NT2/D1 (cell line): ENCODE measurements at places on chromosomes 5 and 9.
A peak's percentile ranks its signal among the peaks of the same experiment; 100 is the strongest.

GRCh38 chr5:89493414-89493813, 610.4 kb upstream of the MEF2C start:
- no peak for DNase-seq

GRCh38 chr5:116371431-116371830, 203.2 kb downstream of the SEMA6A start:
- no peak for DNase-seq

DNA sequence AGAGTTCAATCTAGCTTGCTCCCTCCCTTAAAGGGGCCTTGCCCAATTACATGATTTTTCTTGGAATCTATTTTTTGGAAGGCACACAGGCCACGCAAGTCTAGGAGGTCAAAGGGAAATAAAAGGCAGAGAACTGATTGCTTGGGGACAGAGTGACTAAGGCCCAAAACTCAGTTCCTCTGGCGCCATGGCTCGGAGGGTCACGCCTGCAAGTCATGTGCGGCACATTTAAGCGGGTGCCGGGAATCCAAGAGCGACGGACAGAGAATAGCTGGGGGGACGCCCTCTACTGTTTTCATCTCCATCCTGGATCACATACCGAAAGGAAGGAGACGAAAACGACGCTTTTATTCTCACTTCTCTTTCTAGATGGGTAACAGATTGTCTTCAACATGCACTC, 78.6 kb downstream of the FREM1 start:
- no peak for DNase-seq

DNA sequence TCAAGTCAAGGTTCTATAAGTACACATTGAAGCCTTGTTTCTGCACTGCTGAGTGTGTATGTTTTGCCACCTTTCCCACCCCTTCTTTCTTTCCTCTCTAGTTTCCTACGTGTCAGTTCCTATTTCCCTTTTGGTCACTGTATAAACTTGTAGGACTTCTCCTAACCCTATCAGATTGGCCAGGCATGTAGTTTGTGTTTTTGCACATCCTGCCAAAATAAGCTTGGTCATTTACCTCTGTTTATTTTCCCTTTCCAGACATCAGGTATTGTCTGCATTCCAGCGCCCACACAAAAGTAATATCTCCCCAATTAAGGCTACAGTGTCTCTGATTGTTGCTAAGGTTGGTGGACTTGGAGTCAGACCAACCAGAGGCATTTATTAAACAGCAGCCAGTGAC, 252.9 kb upstream of the MPDZ start:
- DNase-seq = no peak

- DNase-seq = peak; percentile 71
Measured at GRCh38 chr9:38682713-38683112, 37.2 kb downstream of the FAM240B start.

DNA sequence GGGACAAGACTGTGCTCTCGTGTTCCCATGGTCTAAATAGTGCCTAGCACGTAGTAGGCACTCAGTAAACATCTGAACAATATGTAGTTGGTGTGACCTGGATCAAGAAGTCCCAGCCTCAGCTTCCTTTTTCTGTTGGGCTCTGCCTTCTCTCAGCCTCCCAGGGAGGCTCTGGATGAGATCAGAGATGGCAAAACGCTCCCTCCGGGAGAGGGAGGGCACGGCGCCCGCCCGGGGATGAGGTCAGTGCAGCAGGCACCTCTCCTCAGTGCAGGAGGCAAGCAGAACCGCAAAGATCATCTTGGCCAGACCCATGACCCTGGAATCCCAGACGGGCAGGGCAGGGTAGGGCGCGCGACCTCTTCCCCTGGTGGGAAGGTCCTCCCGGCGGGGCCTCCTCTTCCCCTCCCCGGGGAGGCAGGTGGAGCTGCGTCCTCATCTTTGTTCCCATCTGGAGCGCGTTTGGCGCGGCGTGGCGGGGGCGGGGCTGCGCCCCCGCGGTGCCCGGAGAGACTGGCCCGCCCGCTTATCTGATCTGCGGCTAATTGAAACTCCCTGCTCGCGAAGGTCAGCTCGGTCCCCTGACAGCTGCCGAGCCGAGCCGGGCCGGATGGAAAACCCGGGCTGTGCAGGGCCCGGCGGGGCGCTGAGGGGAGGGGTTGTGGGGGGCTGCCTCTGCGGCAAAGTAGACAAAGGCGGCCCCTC, 60.9 kb downstream of the CXXC5 start:
- DNase-seq = no peak

DNA sequence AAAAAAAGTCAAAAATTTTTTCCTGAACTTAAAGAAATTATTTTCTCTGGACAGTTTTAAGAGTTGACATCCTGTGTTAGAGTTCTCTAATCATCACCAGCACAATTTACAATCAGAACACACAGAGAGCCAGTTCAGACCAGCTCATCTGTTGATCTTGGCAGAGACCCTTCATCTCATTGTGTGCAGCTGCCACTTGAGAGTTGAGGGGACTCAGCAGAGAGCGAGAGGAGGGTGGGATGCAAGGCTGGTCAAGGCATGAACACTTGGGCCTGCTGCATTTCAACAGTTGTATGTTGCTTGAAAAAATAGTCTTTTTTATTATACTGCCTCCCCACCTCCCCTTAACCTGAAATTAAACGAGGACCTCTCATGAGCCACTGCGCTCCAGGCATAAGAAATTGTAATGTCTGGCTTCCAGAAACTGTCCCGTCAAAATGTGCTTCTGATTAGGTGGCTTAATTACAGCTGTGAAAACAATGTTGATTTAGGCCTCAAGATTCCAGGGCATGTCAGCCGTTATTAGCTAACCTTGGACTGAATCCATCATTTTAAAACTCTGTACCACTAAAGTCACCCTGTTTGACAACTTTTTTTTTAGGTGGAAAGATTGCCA, 383.6 kb downstream of the CCDC171 start:
- no peak for DNase-seq

- peak; percentile 77 for DNase-seq
Measured at GRCh38 chr9:108052431-108053080, 563.0 kb upstream of the KLF4 start.

DNA sequence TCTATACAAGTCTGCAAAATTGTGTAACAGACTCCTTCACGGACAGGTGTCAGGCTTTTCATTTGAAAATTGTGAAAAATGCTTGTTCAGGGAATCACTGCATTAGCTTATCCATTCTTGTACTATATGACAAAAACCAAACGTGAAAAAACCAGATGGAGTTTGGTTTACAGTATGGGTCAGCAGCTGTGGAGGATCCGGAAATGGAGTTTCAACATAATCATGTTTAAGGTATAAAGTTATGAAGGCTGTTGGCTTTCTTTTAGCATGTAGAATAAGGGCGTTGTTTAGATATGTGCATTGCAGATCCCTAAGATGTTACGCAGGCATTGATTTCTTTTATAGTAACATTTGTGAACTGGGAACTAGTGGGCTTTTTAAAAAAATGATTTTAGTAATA, 123.8 kb downstream of the GDNF start:
- no peak for DNase-seq

DNA sequence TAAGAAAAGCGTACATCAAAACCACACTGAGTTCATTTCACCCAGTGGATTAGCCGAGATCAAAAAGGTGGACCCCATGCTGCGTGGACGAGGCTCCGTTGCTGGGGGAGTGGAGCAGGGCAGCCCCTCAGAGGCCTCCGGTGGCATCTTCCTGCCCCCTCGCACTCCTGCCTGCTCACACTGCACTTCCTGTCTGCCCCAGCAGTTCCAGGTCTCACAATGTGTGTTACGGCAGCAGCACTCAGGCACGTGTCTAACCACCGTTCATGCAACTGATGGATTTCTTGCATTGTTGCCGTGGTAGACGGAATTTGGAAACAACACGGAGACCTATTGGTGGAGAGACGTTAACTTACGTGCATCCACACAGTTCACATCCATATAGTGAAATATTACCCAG, 196.6 kb upstream of the OTULINL start:
- DNase-seq = no peak

GRCh38 chr9:14140096-14140697, 173.7 kb downstream of the NFIB start:
- DNase-seq = no peak

DNA sequence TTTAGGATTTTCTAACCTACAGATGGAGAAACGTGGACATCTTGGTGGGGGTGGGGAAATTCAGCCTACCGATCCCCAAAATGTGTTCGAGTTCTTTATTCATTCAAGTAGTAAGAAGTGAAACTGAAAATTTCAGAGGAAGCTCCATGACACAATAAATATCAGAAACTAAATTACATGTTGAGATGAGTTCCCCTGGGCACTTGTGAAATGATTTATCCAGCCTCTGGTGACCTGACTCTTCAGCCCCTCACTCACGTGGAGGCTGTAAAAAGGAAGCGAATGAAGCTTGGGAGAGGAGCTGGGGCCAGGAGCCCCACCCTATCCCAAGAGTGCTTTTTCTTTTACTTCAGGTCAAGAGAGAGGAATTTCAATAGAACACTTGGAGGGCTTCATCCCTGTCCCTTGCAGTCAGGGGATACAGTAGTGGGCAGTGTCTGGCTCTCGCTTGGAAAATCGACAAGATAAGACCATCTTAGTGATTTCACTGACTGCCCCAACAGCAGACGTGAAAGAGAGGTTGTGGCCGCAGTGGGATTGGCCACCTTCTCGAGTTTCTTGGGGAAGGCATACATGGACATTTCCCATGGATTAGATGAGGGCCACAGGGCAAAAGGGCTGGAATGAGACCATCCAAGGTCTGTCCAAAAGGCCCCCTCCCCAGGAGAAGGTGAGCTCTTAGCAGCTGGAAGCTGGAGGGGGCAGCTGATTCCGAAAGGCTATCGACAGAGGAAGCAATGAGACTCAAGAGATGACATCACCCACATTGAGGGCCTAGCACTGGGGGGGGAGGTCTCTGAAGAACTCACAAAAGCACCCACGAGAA, 76.8 kb upstream of the SH3PXD2B start:
- DNase-seq = no peak

GRCh38 chr5:154797762-154798161, 42.6 kb downstream of the LARP1 start:
- no peak for DNase-seq

DNA sequence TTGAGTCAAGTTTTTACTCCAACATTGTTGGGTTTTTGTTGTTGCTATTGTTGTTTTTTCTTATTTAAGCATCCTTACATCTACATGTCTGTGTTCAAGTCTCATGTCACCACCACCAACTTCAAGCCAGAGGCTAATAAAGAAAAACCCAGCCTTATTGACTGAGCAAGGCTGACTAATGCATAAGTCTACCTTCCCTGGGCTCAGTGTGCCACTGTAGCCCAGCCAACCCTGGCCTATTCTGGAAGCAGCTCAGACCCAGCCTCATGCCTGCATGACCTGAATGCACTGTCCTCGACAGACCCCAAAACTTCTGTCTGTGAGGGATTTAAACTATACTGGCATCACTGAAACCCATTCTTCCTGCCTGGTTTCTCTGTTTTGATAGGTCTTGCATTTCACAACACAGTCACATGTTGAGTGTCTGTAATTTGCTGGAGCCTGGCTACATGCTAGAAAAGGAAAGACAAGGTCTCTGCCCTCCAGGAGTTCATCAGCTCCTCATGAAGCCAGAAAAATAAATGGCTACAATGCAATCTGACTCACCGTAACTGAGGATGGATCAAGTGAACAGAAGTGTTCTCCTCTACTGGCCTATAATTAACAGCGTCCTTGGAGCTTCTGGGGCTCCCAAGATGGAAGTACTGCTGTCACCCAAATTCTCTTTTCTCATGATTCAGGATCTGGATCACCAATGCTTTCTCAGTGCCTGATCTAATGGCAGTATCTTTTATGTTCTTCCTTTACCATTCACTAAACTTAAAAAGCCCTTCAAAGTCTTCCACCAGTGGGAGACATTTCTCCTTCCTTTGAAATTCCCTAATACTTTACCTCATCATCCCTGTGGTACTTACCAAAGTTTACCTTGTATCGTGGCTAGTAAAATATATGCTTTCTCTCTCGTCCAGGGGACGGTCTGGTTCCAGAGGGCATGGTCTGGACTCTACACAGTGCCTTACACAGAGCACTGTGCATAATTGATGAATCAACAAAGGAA, 103.9 kb upstream of the IFNE start:
- no peak for DNase-seq

DNA sequence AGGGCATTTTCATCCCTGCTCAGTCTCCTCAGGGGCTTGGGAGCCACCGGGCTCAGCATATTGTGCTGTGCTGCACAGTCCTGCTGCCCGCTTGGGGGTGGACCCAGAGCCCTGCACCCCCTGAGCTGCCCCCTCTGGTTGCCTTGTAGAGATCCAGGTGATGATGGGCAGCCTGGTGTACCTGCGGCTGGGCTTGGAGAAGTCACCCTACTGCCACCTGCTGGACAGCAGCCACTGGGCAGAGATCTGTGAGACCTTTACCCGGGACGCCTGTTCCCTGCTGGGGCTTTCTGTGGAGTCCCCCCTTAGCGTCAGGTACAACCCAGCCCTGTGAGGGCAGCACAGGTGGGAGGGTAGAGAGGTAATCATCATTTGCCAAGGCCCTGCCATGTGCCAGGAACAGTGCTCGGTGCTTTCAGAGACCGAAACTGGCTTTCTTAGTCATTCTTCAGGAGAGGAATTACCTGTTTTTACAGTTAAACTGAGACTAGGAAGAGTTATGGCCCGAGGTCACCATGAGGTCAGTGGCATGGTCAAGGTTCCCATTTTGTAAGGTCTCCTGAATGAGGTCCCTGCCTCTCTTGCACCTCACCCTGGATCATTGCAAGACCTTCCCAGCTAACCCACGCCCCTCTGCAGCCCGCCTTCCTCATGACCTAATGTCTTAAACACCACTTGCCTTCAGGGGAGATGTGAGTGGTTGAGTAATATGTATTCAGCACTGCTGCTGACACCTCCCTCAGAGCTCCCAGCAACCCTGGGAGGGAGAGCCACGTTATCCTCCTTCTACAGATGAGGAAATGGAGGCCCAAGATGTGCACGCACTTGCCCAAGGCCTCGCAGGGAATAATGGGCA, 7.5 kb downstream of the NHP2 start:
- peak; percentile 56 for DNase-seq

DNA sequence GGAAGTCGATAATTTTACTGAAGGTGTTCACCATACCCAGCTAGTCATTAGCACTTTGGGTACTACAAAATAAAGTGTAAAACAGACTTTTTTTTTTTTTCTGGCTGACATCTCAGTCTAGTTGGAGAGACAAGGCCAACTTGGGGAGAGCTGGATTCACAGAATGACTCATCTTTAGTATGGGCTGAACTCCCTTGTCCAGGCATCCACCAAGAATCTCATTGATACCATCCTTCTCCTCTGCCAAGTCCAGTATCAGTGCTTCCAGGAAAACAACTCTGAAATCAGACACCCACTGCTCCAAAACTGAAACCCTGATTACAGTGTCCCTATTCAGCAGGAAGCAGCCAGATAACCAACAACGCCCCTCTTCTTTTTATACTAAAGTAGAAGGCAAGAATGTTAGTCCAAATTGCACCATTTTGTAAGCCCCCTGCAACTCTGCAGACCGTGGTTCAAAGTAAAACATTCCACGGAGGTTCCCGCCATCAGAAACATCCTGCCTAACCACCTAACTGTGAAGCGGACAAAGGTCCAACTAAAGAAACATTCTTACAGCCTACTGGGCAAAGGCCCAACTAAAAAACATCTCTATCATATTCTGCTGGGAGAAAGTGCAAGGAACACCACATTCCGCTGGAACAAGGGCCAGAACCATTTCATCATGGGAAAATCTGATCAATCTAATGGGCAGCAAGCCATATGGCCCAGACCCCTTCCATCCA, 728.2 kb downstream of the BRINP1 start:
- no peak for DNase-seq

- DNase-seq = no peak
Measured at GRCh38 chr5:2584579-2585269, 166.8 kb downstream of the IRX2 start.
